ENCODE measurements at places on chromosomes 12 and 14.

DNA sequence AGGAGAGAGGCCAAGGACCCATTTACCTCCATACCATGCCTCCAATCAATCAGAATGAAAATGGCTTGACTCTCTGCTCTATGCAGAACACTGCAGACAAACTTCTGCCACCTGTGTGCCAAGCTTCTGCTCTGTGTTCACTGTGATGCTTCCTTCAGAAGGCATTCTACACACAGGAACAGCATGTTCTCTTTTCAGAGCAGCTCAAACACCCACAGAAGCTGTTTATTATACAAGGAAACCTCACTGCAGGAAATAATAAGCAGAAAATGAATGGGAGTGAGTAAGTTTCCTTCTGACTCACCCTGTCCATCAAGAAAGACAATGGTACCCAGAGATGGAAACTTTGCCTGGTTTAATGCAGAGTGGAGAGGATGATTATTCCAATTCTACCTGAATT lies 2.4 kb upstream of the ESR2 start:
- DNase-seq = peak; percentile 58

- DNase-seq = no peak
These were observed 1.4 kb upstream of the PKP2 start for GRCh38 chr12:32897687-32898573.

GRCh38 chr12:42332301-42333285 lies 6.6 kb downstream of the PPHLN1 start:
- DNase-seq = peak; percentile 56

- no peak for DNase-seq
These were observed 24.3 kb downstream of the GPRC5A start for GRCh38 chr12:12915656-12916055.

GRCh38 chr14:77275601-77276017 lies 4.6 kb upstream of the NGB start:
- DNase-seq = no peak

DNA sequence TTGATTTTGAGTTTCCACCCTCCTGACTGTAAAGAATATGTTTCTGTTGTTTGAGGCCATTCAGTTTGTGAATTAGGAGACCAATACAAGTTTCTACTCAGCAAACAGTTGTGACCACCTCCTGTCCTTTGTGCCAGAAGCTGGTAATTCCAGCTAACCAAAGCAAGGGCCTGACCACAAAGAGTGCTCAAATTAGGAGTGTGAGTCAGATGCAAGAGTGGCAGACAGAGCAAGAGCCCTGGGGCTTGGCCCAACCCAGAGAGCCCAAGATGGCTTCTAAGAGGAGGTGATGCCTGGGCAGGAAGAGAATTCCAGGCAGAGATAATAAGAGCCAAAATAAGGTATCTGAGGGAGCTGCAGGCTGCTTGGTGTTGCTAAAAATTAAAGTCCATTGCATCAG lies 77.7 kb upstream of the C14orf132 start:
- DNase-seq = no peak

All from COLO829 (cell line).